Heart left ventricle (tissue), 16 donors: ENCODE measurements at places on chromosomes 13 and 19. TPM values are rescaled to one million over a fixed set of nuclear protein-coding genes. Genes with fewer than 3 reads are reported as not detected.

Gene CD320
- 74.7 TPM for total RNA-seq

Gene CD70
- not detected for total RNA-seq

Gene TLE2
- total RNA-seq: 44.7 TPM

Gene CCNA1
- total RNA-seq: not detected

Gene CERS4
- total RNA-seq: 16.9 TPM

Gene ZNF709
- 1.2 TPM for total RNA-seq

Gene LILRA6
- total RNA-seq: 0.52 TPM

Gene NLRP12
- 0.59 TPM for total RNA-seq

Gene LCP1
- 8.1 TPM for total RNA-seq

Gene SULT2A1
- total RNA-seq: not detected

Gene FAM124A
- total RNA-seq: 6.9 TPM

Gene CCDC194
- 0.37 TPM for total RNA-seq

GRCh38 chr13:37412241-37412921 lies 186.2 kb downstream of the POSTN start:
- H3K4me1 ChIP-seq: no peaks in the 10 kb centered on the region
- DNase-seq: no peak
- H3K4me3 ChIP-seq: no peak overlapping the region
- H3K36me3 ChIP-seq: no peaks in the 10 kb centered on the region

DNA sequence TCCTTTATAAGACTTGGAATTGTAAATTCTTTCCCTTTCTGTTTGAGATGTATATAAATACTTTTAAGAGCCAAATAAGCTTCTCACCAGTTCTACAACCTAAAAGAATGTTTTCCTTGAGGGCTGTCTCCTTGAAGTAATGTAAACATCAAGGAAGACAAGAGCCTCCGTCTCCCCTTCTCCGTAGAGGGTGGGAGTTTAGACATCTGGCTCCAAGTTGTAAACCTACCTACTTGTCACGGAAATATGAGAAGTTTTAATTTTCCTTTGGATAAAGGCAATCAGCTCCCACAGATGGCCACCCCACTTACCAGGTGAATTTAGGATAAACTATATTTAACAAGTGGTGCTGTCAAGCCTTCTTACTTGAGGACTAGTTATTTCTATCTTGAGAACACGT lies 237.9 kb downstream of the NALCN start:
- no peaks in the 10 kb centered on the region for H3K36me3 ChIP-seq
- H3K4me3 ChIP-seq: no peak overlapping the region
- no peaks in the 10 kb centered on the region for H3K4me1 ChIP-seq
- no peaks in the 10 kb centered on the region for H3K27me3 ChIP-seq

DNA sequence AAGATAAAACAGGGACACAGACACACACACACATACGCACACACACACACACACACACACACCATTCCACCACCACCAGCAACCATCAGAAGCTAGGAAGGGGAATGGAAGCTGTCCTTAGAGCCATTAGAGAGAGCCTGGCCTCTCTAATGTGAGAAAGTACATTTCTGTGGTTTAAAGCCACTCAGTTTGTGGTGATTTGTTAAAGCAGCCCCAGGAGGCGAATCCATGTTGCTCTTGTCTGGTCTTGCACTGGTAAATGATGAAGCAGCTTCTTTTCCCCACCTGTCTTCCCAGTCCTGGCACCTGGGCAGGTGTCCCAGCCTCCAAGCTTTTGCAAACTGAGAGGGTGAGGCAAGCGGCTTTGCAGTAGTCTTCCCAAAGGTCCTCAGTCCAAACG lies 118.9 kb upstream of the KL start:
- no peaks in the 10 kb centered on the region for H3K4me1 ChIP-seq
- DNase-seq: no peak
- no peak overlapping the region for H3K27ac ChIP-seq
- no peaks in the 10 kb centered on the region for H3K36me3 ChIP-seq

- no peaks in the 10 kb centered on the region for H3K27me3 ChIP-seq
- no peak overlapping the region for H3K27ac ChIP-seq
- H3K4me3 ChIP-seq: no peak overlapping the region
- no peak for DNase-seq
- no peaks in the 10 kb centered on the region for H3K36me3 ChIP-seq
- H3K4me1 ChIP-seq: no peaks in the 10 kb centered on the region
Measured at GRCh38 chr13:38980750-38981078, 9.9 kb downstream of the STOML3 start.

DNA sequence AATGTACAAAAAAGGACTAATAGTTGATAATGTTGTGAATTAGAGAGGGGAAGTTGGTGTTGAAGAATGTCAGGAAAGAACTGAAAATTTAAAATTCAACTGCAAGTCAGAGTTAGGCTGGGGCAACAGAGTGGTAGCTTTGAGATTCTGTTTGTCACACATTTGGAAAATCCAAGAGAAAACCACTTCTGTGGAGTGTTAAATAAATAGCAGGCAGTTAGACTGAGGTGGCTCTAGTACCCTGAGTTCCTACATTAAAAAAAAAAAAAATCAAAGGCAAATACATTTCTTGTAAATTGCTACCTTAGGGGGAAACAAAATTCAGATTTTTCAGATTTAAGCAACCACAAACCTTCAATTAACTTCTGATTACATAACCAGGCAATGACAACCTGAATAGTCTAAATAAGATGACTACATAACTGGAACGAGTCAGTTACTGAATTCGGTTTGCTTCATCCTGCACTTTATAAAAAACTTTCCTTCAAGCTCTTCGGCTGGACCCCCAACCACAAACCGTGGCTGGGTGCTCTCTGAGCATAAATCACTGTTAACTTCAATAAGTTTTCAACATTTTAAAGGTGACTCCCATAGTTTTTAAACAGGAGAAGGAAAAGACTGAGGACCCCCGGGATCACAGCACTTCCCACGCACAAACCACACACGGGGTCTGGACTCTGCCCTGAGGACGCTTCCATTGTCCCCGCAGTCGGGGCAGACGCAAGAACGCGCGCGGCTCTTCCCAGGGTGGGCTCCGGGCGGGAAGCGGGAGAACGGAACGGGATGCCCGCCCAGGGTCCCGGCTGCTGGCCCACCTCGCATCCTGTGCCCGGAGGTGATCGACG lies 725 bp downstream of the ZNF682 start:
- no peak for DNase-seq
- H3K27me3 ChIP-seq: no peaks in the 10 kb centered on the region
- H3K4me1 ChIP-seq: peaks cover 4% of the 10 kb centered on the region
- peak overlapping the region; percentile 88 for H3K4me3 ChIP-seq
- peak overlapping the region; percentile 77 for H3K27ac ChIP-seq

DNA sequence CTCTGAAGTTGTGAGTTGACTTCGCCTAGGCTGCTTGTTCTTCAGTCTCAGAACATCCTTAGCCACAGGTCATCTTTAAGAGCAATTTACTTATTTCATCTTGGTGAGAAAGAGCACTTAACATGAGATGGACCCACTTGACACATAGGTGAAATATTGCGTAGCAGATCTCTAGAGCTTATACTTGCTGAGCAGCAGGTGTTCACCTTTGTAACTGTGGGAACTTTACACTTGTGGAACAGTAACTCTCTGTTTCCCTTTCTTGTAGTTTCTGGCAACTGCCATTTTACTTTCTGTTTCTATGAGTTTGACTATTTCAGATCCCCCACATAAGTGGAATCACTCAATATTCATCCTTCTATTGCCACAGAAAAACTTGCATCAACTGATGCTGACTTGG lies 95.7 kb downstream of the SLC10A2 start:
- no peaks in the 10 kb centered on the region for H3K4me1 ChIP-seq
- DNase-seq: no peak
- H3K4me3 ChIP-seq: no peak overlapping the region
- no peak overlapping the region for H3K27ac ChIP-seq
- H3K36me3 ChIP-seq: no peaks in the 10 kb centered on the region

GRCh38 chr13:43758834-43759233 lies 27.9 kb downstream of the ENOX1 start:
- no peak for DNase-seq
- H3K27me3 ChIP-seq: no peaks in the 10 kb centered on the region
- H3K4me3 ChIP-seq: no peak overlapping the region
- no peak overlapping the region for H3K27ac ChIP-seq
- H3K4me1 ChIP-seq: peaks cover 5% of the 10 kb centered on the region
- H3K36me3 ChIP-seq: no peaks in the 10 kb centered on the region

DNA sequence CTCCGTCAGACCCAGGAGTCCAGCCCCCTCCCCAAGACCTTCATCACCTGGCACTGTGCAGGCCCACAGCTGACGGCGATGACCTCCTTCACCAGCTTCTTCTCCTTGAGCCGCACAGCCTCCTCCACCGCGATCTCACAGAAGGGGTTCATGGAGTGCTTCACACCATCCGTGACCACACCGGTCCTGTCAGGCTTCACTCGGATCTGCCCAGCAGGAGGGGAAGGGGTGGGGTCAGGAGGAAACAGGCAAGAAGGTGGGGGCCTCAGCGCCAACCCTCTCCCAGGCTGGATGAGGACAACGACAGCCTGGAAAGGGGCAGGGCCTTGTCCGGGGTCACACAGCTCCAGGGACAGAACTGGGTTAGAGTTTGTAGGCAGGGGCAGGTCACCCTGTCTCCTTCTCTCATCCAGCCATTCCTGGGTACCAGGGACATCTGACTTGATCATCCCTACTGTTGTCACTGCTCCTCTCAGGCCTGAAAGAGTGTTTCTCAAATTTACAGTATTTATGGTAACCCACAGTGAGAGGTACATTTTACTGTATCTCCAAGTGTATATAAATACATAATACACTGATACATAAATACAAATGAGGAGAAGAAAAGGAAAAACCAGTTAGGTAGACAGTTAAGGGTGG lies 12.0 kb downstream of the ETFB start:
- no peak overlapping the region for H3K4me3 ChIP-seq
- H3K4me1 ChIP-seq: no peaks in the 10 kb centered on the region
- no peak for DNase-seq
- no peaks in the 10 kb centered on the region for H3K27me3 ChIP-seq
- H3K36me3 ChIP-seq: peaks cover 33% of the 10 kb centered on the region

- H3K4me1 ChIP-seq: no peaks in the 10 kb centered on the region
- no peaks in the 10 kb centered on the region for H3K27me3 ChIP-seq
- H3K4me3 ChIP-seq: no peak overlapping the region
- DNase-seq: no peak
- no peak overlapping the region for H3K27ac ChIP-seq
Measured at GRCh38 chr13:102131246-102131645, 270.6 kb downstream of the FGF14 start.

DNA sequence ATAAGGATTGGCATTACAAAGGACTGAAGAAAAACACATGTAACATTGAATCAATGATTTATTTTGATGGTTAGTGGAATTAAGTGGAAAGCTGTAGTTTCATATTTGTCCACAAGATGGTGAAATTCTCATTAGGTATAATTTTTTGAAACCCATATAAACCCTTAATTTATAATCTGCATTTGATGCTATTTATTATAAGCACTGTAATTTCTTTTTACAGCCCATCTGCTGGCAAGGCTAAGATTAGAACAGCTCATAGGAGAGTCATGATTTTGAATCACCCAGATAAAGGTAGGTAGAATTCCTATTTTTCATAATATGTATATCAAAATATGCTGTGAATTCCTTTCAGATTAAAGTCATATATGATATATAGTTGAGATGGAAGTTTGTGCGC lies 62.2 kb downstream of the DNAJC15 start:
- DNase-seq: no peak
- no peaks in the 10 kb centered on the region for H3K36me3 ChIP-seq
- no peaks in the 10 kb centered on the region for H3K27me3 ChIP-seq
- no peak overlapping the region for H3K27ac ChIP-seq
- H3K4me1 ChIP-seq: no peaks in the 10 kb centered on the region

DNA sequence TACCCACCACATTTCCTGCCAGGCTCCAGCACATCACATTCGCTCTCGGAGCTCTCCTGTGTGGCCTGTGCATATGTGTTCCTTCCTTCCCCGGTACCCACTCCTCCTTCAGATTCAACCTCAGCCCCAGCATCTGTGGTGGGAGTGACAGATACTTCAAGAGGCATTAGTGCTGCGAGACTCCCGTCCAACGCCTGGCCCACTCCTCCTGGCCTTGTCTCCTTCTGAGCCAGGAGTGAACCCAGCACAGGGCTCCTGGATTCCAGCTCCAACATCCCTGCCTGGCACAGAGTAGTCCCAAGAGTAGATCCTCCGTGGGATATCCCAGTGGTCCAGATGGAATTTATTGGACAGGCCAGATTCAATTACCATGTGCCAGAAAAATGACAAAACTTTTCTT lies 55.9 kb downstream of the SACS start:
- DNase-seq: peak; percentile 25
- no peak overlapping the region for H3K4me3 ChIP-seq
- no peaks in the 10 kb centered on the region for H3K27me3 ChIP-seq
- H3K4me1 ChIP-seq: peaks cover 6% of the 10 kb centered on the region
- H3K27ac ChIP-seq: peak overlapping the region; percentile 76

DNA sequence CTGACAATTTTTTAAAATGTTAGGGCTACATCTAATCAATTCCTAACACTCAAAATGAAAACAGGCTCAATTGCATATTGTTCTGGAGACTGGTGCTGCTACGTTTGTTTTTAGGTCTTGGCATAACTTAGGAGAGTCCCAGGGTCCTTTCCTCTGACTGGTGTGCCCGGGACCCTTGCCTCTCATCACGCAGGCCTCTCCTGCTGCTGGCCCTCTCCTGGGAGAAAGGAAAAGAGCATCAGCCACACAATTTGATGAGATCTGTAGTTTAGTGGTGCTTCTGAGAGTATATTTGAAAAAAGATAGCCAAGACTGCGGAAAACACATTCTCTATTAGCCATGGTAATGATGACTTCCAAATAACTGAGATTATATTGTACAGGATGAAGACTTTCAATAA lies 380.0 kb downstream of the KLF12 start:
- no peaks in the 10 kb centered on the region for H3K36me3 ChIP-seq
- H3K4me1 ChIP-seq: no peaks in the 10 kb centered on the region
- no peak overlapping the region for H3K27ac ChIP-seq
- DNase-seq: no peak

GRCh38 chr13:98853771-98854221 lies 101.3 kb upstream of the SLC15A1 start:
- H3K4me3 ChIP-seq: no peak overlapping the region
- no peaks in the 10 kb centered on the region for H3K27me3 ChIP-seq
- DNase-seq: no peak
- peaks cover 100% of the 10 kb centered on the region for H3K36me3 ChIP-seq

GRCh38 chr13:80572308-80572922 lies 231.5 kb upstream of the SPRY2 start:
- H3K4me3 ChIP-seq: no peak overlapping the region
- DNase-seq: no peak
- H3K27me3 ChIP-seq: no peaks in the 10 kb centered on the region

DNA sequence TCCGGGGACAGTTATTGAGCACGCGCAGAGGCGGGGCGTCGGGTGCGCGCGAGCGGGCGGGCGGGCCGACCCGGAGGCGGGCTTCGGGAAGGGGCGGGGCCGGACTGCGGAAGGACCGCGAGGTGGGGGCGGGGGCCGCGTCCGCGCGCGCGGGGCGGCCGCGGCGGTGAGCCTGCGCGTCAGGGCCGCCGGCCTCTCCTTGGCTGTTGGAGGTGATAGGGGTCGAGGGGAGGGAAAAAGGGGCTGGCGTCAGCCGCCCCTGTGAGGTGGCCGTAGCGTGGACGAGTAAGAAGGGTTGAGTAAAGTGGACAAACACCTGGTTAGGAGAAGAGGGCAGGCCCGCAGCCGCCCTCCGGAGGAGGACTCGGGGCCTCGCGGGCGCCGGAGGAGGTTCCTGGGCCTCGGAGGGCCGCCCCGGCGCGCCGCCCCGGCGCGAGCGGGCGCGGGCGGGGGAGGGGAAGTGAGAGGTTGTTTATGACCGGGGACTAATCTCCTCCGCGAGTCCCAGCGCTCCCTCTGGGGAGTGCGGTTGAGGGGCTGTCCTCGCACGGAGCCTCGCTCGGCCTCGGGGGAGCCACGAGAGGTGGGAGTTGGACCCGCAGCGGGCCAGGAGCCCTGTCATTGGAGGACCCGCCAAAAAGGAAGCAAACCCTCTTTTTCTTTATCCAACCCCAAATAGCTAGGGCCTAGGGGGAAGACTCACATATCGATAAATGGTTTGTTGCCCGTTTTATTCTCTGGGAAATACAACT lies 547 bp upstream of the INTS6 start:
- no peaks in the 10 kb centered on the region for H3K27me3 ChIP-seq
- no peaks in the 10 kb centered on the region for H3K4me1 ChIP-seq
- H3K4me3 ChIP-seq: peak overlapping the region; percentile 92
- H3K27ac ChIP-seq: peak overlapping the region; percentile 98
- peak; percentile 86 for DNase-seq
